Ovary (tissue), 10 donors: ENCODE measurements at places on chromosomes 7 and 10.

DNA sequence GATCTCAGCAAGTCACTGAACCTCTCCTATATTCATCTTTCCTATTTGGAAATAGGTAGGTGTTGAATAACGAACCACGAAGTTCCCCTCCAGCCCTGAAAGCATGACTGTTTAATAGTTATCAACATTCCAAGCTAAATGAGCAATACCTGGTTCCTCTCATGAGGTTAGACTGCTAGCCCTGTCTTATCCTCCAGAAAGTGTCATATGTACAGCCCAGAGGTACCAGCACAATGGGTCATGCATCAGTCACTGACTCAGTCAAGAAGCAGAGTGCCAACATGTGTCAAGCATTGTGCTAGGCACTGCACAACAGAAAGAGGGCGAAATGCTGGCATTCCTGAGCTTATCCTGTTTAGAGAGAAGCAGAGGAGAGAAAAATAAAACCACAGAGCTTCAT, 70.0 kb downstream of the AMPH start:
- DNase-seq, result no peak

- DNase-seq, result no peak
Measured at GRCh38 chr10:44682507-44682906, 228.6 kb upstream of the TMEM72 start.

DNA sequence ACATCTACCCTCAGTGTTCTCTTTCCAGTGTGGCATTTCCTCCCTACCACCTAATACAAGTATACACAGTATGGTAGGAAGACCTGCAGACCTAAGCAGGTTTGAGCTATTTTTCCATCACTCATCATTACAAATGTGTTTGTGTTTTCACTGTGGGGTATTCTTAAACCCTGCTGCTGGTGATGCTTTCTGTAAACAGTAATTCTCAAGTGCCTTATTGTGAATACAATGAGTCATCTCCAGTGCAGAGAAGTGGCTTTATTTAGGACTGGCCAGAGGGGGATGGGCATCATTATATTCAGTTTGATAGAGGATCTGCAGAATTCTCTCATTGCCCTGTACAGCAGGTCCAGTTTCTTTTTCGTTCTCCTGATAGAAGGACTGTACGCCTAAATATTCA, 63.7 kb downstream of the GRM8 start:
- DNase-seq, result no peak

DNA sequence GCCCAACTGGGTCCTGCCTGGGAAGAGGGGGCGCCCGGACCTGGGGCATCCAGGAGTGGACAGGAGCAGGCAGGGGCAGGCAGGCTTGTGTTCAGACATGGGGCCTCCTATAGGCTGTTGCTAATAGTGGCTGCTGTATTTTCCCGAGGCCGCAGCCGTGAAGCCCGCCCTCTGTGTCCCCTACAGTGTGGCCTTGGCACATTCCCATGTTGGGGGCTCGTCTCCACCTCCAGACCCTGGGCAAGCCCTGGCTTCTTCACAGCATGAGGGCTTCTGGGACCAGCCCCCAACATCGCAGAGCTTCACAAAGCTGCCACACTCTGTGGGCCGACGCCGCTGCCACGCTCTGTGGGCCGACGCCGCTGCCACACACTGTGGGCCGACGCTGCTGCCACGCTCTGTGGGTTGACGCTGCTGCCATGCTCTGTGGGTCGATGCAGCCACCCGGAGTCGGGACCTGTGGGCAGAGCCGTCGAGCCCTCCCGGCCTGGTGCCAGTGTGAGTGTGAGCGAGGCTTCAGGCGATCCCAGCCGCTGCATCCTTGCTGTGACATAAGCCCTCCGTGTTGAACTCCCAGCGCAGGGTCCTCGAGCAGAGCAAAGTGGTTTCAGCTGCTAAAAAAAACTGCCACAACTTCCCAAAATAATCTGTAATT, 109.0 kb downstream of the INPP5A start:
- no peak for DNase-seq

DNA sequence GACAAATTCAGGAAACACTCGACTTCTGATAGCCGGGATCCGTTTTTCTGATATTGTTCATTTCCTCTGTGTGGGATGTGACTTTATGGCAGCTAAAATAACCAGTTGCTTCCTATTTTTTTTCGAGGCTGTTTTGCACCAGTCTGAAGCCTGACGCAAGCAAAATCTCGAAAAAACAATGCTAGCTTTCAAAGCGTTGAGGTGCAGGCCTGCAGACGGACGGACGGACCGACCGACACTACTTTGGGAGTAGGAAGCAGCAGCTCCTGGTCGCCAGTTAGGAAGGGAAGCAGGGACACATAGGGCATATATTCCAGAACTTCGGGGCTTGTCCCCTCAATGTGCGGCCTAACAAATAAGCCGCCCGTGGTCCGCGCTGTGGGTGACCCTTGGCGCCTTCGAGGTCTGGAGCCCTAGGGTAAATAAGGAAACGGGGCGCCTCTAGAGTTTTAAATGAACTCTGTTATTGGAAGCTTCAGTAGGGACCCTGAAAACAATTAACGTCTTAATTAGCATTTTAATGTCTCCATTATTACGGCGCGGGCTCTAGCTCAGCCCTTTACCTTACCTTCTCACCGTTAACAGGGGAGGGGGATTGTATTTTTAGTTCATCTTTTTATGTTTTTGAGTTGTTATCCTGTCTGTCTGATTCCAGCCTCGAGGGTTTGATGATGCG, 1.3 kb downstream of the HHEX start:
- no peak for DNase-seq

GRCh38 chr7:97011536-97012364, 6.4 kb downstream of the DLX6 start:
- no peak for DNase-seq

- no peak for DNase-seq
Measured at GRCh38 chr10:61284222-61284890, 168.8 kb downstream of the TMEM26 start.

DNA sequence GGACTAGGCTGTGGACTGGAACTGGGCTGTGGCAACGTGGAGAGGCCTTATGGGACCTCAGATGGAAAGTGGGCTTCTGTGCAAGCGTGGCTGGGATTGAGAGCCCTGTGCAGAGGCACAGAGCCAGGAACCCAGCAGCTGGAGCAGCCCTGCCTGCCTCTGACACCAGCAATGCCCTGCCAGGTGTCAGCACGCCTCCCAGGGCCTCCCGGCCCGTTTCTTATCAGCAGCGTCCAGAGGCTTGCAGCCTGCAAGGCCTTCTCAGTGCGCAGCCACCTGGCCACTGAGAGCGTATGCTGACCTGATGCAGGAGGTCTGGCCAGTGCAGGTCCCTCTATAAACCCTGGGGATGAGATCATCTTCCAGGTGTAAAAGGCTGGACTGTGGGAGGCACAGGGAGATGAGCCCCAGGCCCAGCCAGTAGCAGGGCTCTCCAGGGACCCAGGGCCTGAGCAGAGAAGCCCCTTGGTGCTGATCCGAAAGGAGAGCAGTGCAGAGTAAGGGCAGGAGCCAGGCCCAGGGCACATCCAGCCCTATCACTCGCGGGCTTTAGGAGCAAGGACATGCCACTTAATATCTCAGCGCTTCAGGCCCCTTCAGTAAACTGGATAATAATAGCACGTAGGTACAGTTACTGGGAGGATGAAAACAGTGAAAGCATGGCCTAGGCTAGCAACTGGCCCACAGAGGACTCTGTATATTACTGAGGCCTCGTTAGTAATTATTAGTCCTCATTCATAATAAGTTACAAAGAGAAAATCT, 38.8 kb upstream of the ANTXRL start:
- peak; percentile 9 for DNase-seq

GRCh38 chr10:65943451-65943850, 982.4 kb upstream of the LRRTM3 start:
- no peak for DNase-seq

DNA sequence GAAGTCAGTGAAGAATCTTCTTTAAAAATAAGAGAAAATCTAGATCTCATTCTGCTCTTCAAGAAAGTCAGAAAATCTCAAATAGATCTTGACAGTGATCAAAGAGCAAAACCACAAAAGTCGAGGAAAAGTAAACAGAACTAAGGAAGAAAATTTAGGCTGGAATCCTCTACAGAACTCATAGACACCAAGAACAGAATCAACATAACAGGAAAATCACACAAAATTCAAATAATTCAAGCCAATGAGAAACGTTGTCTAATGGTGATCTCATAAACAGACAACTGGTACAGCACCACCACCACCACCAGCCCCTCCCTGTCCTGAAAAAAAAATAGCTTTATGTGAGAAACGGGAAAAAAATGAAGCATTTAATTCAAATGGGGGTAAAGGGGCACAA, 6.9 kb downstream of the ITGB1 start:
- DNase-seq, result no peak
